ENCODE measurements at places on chromosomes 2 and 18. TPM values are rescaled to one million over a fixed set of nuclear protein-coding genes. Genes with fewer than 3 reads are reported as not detected.

DNA sequence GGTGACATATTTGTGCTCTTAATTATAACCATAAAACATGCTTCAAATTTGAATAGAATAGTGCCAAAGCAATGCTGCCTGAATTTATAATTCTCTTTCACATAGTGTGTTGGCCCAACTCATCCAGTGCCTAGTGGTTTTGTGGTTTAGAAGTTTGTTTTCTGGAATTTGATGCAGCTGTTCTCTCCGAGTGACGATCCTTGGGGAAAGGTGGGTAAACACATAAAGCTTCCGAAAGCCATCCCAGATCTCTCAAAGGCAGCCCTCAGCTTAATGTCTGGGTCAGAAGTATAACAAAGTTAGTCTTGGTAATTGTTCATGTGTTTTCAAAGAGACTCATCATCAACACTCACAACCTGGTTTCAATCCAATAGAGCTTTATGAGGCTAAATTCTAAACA, 235.6 kb upstream of the CDH2 start:
- no peak for DNase-seq

GRCh38 chr2:60070196-60070595, 483.3 kb downstream of the BCL11A start:
- DNase-seq: no peak

DNA sequence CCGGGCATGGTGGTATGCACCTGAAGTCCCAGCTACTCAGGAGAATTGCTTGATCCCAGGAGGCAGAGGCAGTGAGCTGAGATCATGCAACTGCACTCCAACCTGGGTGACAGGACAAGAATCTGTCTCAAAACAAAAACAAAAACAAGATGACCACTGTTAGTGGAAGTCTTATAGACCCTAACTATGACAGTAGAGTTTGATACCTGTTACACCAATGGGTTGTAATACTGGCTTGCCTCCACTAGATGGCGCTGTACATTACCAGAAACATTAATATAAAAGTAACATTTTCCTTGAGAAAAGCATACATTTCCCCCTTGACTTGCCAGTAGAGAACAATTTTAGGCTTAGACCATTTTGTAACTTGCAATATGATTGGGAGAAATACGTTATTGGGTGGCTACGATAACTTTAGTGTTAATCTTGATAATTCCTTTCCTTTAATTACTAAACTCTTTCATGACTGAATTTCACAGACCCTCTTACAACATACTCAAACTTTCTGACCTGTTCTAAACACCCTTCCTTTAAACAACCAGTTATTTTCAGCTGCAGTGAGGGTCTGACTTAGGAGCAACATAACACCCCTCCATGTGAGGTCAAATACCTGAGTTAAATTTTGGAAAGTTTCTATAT, 19.5 kb downstream of the SLC25A52 start:
- peak; percentile 36 for DNase-seq

DNA sequence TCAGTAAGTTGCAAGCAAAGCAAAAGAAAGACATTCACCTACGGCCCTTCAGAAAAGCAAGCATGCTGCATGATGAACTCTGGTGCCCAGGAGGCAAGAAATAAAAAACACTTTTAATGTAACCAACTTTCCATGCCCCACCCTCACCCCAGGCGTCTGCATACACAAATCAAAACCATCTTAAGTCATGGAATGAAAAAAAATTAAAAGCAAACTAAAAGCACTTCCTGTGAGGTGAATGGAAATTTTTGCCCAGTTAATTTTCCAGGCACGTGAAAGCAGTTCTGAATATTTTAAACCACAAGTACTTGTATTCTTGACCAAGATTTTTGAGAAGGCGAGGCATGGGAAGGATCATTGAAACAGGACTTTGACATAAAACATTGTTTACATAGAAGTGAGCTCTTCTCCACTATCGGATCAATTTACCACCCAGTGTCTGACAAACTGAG, 2.5 kb upstream of the ICOS start:
- DNase-seq: no peak

- no peak for DNase-seq
Measured at GRCh38 chr2:19933351-19933981, 31.7 kb upstream of the TTC32 start.

GRCh38 chr2:182444806-182445205, 18.0 kb upstream of the PDE1A start:
- DNase-seq: no peak

The SP3 gene
- 188 TPM for total RNA-seq

The RGPD3 gene
- total RNA-seq: 0.73 TPM

The AQP12A gene
- total RNA-seq: not detected

The FECH gene
- total RNA-seq: 13.9 TPM

The ATG16L1 gene
- total RNA-seq: 142 TPM

The HJURP gene
- total RNA-seq: 3.2 TPM

The GPR45 gene
- not detected for total RNA-seq

The SPATA3 gene
- not detected for total RNA-seq
